ENCODE measurements at places on chromosomes 6 and 20.

GRCh38 chr6:152435816-152436215 lies 201.3 kb downstream of the SYNE1 start:
- no peak for DNase-seq

DNA sequence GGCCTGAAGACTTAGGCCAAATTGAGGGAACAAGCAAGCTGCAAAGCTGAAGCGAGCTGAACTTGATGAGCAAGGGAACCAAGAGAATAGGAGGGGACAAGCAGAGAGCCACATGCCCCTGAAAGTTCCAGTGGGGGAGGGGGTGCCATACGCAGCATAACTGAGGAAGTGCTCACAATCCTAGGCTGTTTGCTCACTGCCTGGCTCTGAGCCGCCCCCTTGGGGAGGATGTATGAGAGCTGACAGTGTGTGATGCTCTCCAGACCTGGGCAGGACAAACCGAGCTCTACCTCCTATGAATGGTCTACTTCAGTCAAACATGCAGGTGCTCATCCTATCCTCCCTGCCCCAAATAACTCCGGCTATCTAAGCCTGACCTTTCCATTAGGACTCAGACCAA lies 52.1 kb downstream of the FAXC start:
- DNase-seq = no peak

- DNase-seq = no peak
These were observed 71.6 kb upstream of the DST start for GRCh38 chr6:56714273-56714672.

- peak; percentile 63 for DNase-seq
These were observed 106.2 kb downstream of the UBE3D start for GRCh38 chr6:82959385-82959941.

DNA sequence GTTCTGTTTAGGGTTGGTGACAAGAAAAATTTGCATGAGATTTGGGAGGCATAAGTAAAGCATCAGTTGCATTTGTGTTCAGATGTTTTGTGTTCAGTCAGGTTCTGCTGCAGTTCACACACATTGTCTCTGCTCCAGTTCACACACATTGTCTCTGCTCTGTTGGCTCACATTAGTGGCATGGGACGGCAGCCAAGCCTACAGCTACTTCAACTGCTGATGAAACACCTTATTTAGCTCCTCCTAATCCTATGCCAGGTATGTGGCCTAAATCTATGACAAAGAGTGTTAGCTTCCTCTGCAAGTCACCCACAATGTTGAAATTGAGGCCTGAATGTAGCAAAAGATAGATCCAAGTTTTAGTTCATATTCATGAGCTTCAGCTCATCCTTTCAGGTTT lies 278.1 kb upstream of the SYNCRIP start:
- DNase-seq = no peak

GRCh38 chr6:117205876-117206275 lies 59.5 kb upstream of the VGLL2 start:
- DNase-seq = no peak

GRCh38 chr6:66808771-66809170 lies 1101.7 kb upstream of the EYS start:
- DNase-seq = no peak

- no peak for DNase-seq
These were observed 18.5 kb upstream of the TUBB2A start for GRCh38 chr6:3175715-3176402.

DNA sequence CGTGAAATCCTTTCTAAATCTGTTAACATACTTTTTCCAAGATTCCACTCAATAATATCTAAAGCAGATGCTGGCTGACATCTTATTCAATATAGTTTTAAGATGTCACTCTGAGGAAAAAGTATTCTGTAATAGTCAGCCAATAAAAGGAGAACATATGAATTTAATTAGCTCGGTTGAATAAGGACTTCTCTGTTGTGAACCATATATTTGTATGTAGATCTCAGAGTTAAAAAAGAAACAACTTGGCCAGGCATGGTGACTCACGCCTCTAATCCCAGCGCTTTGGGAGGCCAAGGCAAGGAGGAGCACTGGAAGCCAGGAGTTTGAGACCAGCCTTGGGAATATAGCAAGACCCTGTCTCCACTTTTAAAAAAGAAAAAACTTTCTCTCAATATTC lies 7.4 kb upstream of the CD24 start:
- no peak for DNase-seq

DNA sequence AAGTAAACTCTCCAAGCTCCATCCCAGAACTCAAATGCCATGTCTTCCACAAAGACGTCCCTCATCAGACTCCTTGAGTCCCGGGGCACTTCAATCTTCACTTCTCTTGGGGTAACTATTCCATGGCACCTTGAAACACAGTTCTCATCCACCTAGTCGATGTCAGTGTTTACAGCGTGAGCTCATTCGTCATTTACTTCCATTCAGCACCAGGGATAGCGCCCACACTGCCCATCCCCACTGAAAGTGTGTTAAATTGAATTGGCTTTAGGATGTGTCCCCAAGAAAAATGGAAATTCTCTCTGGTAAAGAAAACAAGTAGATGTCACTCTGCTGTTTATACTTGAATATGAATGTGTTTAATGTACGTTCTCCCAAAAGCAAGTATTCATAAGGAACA lies 31.3 kb downstream of the KCNK15 start:
- peak; percentile 40 for DNase-seq
